ENCODE measurements at places on chromosomes 16 and 17.

GRCh38 chr16:77551357-77551756, 116.5 kb upstream of the ADAMTS18 start:
- peak; percentile 86 for DNase-seq

DNA sequence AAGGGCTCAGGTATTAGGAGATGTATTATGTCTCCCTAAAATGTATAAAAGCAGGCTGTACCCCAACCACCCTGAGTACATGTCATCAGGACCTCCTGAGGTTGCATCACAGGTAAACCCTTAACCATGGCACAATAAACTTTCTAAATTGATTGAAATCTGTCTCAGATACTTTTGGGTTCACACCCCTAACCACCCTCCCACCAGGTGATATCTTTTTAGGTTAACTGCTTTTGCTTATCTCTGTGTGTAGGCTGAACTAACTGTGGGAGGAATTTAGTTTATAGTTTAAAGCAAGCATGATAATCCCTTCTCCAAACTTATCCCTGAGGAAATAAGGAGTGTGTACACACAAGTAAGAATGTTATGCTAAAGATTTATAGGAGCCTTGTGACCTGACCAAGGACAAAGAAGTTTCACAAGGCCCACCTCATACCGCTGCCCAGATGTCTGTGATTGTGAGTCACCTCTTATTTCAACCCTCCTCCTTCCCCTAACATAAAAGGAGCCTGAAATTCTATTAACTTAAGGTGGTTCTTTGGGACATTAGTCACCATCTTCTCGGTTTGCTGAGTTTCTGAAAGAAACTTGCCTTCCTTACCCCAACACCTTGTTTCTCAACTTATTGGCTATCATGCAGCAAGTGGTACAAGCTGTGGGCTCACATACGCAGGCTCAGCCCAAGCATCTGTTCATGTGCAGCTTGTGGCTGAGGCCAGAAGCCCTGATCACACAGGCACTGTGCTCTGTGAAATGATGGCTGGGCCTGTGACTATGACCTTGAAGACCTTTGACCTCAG, 11.3 kb downstream of the PRSS22 start:
- peak; percentile 78 for DNase-seq

DNA sequence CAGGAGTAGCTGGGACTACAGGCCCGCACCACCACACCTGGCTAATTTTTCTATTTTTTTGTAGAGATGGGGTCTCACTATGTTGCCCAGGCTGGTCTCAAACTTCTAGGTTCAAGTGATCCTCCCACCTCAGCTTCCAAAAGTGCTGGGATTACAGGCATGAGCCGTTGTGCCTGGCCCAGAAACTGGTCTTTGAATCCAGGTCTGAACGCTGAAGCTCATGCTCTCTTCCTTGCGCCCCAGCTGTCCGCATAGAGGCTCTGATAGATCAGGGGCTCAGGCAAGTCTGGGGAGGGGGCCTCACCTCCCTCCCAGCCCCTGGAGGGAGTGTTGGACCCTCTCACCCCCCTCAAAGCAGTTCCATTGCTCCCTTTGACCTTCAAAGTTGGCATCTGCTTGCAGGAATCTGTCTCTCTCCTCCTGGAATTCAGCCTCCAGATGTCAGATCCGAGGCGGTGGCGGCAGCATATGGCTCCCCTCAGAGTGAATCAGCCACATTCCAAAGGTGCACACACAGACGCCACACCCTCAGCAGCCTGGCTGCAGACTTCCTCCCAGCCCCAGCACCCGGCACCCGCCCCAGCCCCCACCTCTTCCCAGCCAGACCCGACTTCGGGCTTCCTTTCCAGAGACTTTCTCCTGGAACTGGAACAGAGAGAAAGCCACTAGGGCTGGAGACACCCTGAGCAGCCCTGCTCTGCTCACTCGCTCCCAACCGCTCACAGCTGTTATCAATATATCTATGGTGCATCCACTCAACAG, 16.9 kb upstream of the GLIS2 start:
- DNase-seq: peak; percentile 96

DNA sequence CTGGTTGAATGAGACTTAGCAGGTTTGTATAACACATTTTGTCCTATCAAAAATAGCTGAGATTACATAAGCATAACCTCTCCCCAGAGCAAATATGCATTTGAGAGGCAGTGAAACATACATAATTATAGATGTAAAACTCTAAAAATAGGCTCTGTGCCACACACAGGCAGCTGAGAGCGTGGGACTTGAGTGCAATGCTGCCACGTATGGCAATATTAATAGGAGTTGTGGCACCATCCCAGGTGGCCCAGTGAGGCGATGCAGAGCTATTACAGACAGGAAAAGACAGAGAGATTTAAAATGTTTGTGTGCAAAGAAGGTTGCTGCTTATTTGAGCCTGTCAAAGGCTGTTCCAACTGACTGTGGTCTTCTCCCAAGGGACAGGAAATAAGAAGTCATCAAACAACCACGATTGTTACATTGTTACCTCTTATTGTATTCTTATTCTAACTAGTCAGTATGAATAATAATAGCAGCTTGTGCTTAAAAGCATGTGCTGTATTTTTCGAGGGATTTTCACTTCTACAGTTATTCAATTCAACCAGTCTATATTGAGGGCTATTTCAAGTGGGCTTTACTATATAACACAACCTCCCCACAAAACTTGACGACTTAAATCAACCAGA, 116.5 kb downstream of the SALL1 start:
- no peak for DNase-seq

GRCh38 chr17:81142301-81143199, 22.8 kb upstream of the PVALEF start:
- DNase-seq: peak; percentile 66

DNA sequence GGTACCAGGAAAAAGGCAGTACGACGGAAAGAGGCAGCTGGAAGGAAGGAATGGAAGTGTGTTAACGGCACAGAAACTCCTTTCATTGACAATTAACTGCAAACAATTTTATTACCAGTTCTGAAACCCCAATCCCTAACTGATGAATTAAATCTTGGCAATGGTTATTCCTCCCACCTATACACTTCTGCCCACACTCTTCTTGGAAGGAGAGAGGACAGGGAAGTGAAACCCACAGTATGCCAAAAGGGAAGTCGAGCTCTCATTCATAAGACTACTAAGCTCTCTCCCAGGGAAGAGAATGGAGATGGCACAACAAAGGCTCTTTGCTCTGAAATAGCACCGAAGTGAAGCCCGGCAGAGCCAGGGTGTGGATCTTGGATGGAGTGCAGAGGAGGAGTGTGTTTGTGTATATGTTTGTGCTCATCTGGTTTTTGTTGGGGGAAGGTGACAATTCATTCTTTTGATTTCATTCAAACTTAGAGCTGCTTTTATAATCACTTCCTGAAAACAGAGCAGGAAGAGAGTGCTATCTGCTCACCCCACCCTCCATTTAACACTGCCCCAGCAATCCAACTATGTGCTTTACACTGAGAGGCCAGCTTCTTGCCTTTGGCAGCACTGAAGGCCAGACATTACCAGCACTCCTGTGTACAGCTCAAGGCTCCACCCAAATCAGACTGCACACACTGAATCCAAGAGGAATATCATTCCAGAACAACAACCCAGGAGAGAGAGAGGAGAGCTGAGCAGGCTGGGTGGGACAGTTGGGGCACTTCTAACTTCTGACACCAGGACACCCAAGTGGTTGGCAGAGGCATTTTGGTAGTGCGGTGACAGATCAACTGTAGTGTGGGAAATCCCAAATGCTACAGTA, 68.7 kb downstream of the HIC1 start:
- DNase-seq: peak; percentile 41

DNA sequence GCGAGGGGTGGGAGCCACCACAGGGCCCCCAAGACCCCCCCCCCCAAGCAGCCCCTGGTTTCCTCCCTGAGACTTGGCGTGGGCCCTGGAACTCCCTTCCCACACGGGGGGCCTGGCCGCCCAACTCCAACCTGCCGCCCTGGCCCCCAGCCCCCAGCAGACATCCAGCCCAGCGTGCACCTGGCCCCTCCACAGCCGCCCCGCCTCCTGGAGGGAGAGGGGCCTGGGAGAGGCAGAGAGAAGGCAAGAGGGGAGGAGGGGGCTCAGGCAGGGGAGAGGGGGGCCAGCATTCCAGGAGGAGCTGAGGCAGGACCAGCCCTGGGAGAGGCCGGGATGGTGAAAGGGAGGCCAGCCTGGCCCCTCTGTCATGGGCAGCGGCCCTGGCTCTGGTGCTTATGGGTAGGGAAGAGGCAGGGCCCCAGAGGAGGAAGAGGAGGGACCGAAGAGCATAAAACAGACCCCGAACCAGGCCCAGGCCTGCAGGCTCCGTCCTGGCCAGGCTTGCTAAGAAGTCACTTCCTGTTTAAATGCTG, 16.7 kb downstream of the IL34 start:
- no peak for DNase-seq
